ENCODE measurements at places on chromosomes 16 and 17.
A peak's percentile ranks its signal among the peaks of the same experiment; 100 is the strongest.

DNA sequence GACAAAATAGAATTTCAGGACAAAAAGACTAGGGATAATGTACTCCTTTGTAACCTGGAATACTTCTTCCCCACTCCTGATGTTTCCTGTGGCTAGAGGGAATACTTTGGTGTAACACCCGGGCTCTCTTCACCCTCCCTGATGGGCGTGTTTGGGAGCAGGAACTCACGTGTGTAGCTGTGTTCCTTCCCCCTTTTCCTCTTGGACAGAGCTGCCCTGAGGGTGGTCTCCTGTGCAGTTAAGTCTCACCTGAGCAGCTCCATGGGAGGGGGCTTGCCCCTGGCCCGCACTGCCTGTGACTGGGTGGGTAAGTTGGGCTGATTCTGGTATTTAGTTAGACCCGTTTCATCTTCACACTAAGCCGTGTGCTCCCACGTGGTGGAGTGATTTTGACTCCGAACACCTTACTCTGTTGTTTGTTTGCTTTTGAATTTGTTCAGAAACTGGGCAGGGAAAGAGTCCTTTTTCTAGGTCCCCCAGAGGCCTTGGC, 87.9 kb downstream of the OR1D5 start:
- DNase-seq: no peak

GRCh38 chr17:80468242-80468641, 8.2 kb downstream of the NPTX1 start:
- DNase-seq: no peak

GRCh38 chr17:78969865-78970264, 9.9 kb downstream of the LGALS3BP start:
- no peak for DNase-seq

- DNase-seq: no peak
Measured at GRCh38 chr17:19260958-19261357, 23.8 kb downstream of the EPN2 start.

GRCh38 chr17:58353389-58353825, 1.4 kb upstream of the SUPT4H1 start:
- no peak for DNase-seq

DNA sequence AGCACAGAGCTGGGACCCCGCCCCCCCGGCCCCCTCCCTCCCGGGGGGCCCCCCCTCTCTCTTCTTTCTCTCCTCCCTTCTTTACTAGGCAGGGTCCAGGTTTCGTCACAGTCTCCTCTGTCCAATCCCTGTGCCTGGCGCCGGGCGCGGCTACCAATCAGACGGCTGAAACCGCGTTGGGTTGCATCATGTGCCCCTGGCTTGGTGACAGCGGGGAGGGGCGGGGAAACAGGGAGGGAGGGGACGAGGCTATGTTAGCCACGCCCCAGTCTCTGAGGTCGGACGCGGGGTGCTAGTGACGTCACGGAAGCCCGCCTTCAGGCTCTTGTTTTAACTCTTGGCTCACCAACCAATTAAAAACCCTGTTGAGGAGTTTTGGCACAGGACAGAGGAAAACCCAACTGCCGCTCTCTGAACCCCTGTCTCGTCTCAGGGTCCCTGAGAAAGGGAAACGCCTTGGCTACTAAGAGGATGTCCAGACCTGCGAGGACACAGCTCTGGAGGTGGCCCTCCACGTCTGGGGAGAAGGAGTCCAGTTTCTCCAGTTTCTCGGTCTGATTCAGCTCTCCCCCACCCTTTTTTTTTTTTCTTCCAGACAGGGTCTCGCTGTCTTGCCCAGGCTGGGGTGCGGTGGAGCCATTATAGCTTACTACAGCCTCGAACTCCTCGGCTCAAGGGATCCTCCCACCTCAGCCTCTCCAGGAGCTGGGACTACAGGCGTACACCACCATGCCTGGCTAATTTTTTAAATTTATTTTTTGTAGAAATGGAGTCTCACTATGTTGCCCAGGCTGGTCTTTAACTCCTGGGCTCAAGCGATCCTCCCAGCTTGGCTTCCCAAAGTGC, 441 bp upstream of the PLEKHH3 start:
- peak; percentile 99 for DNase-seq

DNA sequence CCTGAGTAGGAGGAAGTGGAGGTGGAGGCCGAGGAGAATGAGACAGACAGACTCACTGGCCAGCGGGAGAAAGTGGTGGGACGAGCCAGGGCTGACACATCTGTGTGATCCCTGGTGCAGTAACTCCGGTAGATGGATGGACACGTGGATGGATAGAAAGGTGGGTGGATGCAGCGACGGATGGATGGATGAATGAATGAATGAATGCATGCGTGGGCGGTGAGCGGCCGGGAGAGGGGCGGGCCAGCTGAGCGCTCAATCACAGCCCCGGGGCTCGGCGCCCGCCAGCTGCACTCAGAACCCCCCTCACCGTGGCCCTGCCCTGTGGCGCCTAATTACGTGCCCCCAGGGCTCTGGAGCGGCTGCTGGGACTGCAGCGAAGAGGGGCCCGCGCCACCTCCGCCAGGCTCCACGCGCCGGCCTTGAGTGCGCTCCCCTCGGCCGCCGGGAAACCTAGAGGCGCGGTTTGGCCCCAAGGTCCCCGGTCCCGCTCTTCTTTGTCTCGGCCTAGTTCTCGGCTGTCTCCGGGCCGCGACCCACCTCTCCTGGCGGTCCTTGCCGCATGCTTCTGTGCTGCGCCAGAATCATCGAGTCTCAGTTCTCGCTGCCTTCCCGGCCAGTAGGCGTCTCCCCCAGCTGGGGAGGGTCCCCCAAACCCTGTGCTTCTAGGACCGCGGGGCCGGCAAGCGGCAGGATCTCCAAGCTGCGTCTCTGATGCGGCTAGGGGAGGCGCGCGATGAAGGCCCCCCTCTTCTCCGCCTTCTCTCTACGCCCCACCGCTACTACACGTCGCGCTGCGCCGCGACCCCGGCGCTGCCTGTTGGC, 41.0 kb downstream of the RAI1 start:
- peak; percentile 35 for DNase-seq

DNA sequence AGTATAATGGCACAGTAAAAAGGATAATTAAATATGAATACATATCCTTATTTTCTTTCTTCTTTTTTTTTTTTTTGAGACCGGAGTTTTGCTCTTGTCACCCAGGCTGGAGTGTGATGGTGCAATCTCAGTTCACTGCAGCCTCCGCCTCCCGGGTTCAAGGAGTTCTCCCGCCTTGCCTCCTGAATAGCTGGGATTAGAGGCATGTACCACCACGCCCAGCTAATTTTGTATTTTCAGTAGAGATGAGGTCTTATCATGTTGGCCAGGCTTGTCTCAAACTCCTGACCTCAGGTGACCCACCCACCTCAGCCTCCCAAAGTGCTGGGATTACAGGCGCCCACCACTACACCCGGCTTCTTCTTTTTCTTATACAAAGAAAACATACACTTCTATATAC, 12.0 kb downstream of the GABARAPL2 start:
- DNase-seq: no peak

GRCh38 chr16:71570144-71570543, 6.7 kb downstream of the TAT start:
- no peak for DNase-seq

- DNase-seq: no peak
Measured at GRCh38 chr16:31190061-31190460, 10.1 kb downstream of the FUS start.

- DNase-seq: peak; percentile 68
Measured at GRCh38 chr16:84730406-84731106, 30.8 kb downstream of the USP10 start.

DNA sequence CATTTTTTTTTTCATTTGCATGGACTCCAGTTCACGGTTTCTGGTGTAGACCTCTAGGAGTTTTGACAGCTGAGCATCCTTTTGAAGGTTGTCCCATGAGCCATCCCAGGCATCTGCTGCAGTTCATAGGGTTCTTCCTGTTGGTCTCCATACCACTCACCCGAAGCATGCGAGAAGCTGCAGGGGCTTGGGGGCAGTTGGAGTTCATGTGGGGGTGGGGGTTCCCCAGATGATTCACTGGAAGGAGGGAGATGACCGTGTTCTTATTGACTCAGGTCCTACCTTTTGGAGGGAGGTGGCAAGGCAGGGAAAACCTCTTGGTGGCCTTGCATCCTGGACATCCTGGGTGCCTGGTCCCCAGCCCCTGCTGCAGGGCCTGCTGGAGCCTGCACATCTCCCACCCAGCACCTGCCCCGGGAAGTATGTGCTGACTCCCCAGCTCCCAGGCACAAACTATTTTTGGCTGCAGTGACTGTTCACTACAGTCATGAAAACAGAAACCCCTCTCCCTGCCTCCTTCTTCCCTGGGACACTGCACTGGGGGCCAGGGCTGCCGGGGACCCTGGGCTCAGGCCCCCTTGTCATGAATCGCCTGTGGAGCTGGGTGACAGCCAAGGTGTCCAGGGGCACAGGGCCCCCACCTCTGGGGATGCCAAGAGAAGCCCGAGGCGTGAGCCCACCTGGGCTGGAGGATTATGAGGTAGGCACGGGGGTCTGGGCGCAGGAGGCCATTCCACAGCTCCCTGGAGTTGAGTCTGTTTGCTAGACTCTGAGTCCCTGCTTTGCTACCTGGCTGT, 64.9 kb upstream of the LGALS9 start:
- DNase-seq: no peak

DNA sequence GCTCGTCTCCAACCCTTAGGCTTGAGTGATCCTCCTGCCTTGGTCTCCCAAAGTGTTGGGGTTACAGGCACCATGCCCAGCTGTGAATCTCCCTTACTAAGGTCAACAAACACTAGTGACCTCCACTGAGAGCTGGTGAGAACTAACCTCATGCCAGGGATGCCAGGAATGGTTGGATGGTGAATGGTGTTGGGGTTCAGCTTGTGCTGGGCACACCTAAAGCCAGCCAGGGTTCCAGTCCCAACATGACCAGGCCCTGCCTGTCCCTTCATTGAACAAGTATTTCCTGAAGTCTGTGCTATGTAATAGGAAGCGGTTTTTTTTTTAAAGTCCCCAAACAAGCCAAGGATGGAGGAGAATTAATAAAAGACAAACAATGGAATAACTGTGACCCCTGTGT, 56.0 kb upstream of the TOB1 start:
- DNase-seq: no peak

DNA sequence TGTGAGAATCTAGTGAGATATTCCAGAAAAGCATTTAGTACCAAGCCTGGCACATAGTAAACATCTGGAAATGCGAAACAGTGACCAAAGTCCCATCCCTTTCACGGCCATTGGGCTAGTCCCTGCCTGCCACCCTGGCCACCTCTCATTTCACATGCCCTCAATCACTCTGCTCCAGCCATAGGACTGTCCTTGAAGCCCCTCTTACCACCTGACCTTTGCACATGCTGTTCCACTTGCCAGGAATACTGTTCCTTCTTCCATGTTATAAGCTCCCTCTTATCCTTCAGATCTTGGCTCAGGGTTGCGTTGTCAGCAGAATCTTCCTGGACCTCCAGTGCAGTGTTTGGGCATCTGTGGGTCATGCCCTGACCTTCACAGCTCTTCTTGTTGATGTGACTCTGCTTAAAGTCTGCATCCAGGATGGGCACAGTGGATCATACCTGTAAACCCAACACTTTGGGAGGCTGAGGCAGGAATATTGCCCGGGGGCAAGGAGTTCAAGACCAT, 2.1 kb downstream of the MYO15A start:
- DNase-seq: no peak

DNA sequence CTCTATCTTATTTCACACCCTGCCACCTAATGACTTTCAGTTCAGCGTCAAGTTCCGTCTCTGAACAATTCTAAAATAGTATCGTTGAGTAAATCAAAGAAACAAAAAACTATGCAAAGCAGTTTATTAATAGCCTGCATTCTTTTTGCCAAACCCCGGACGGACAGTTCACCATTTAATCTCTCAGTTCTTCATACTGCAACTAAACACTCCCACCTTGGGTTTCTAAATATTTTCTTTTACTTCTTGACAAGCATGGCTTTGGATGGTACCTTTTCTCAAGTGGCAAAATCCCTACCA, 1.2 kb downstream of the MYH11 start:
- no peak for DNase-seq

- DNase-seq: no peak
Measured at GRCh38 chr16:51553314-51553713, 402.2 kb upstream of the SALL1 start.

DNA sequence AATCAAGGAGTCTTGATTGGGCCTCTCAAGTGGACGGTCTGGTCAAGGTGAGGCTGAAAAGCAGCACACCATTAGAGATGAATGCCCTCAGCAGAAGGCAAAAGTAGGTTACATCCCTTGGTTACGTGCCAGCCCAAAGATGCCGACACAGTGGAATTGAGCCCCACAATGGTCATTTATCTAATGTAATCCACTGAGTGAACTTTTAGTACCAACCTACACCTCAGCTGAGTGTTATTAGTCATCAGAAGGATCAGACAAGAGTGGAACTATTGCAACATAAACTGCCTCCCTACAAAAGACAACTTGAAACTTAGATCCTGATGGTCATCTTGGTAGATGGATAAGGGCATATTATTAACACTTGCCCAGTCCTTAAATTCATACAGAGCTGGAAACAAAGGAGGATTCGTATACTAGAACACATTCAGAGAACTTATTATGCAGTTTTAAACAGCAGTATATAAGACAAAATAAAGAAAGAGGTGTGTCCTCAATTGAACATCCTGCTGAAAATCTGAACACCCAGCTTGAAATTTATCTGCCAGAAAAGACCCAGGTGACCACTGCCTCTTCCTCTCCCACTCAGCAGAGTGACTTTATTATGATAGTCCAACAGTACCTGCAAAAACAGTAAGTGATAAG, 2.8 kb downstream of the DCUN1D3 start:
- DNase-seq: no peak

- DNase-seq: no peak
Measured at GRCh38 chr17:81189670-81190530, 23.9 kb upstream of the AATK start.

- DNase-seq: no peak
Measured at GRCh38 chr17:39954876-39955275, 7.9 kb upstream of the GSDMA start.

DNA sequence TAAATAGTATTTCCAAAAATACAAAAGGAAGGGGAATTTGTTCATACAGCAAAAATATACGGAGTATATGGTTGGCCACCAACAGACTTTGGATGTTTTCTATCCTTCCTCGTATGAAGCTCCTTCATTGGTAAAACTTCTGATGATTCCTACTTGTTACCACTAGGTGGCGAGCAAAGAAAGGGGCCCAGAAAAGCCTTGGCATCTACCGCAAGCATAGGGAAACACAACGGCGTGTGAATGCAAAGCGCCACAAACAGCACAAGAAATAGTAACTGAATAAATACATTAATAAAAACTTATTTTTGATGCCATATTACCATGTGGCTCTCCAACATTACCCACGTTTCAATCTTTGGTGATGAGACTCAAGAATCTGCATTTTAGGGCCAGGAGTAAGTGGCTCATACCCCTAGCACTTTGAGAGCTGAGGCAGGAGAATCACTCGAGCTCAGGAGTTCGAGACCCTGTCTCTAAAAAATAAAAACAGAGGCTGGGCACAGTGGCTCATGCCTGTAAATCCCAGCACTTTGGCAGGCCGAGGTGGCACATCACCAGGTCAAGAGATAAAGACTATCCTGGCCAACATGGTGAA, 34.5 kb downstream of the YWHAE start:
- peak; percentile 85 for DNase-seq

- no peak for DNase-seq
Measured at GRCh38 chr17:75232786-75233185, 27.3 kb downstream of the NUP85 start.

Data from B cell (primary cell).